Activated CD4-positive, alpha-beta T cell treated with anti-CD3 and anti-CD28 coated beads for 1 hour (primary cell): ENCODE measurements at places on chromosomes 2 and 18.

- no peak for DNase-seq
Observed at GRCh38 chr18:24369426-24369825, 28.2 kb downstream of the OSBPL1A start.

DNA sequence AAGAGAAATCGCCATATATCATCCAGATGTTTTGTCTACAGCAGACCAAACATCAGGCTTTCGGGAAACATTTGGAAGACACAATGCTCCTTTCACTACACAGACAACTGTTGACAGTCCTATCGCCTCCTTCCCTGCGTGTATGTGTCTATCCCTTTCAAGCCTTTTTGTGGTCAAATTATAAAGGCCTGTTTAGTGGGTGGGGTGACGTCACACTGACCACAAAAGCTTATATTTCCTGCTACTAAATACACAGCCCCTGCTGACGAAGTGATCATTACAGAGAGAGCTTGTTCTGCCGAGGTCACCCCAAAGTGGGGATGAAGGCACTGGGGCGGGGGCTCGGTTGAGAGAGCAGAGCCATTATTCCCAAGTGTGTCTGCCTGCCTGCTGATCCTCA is 302.7 kb upstream of the TNP1 start:
- DNase-seq = no peak

GRCh38 chr2:191020742-191021381 is 6.9 kb upstream of the STAT1 start:
- DNase-seq = no peak

DNA sequence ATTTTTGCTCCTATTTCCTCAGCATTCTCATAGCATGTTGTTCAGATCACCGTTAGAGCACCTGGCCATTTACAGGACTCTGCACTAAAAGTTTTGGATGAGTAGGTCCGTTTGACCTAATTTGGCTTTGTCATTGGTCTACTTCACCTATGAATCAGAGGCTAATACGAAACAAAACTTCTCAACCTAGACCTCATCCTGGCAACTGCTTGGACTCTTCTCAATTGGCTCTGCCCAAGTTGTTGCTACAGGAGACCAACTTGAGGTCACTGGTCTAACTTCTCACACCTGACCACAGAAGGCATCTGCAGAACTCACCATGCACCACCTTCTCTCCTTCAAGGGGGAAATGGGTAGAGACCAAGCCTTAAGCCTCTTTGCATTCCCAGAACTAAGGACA is 663.7 kb downstream of the PLCL1 start:
- no peak for DNase-seq

- DNase-seq = no peak
Observed at GRCh38 chr2:25743132-25743830, 69.9 kb upstream of the DTNB start.

DNA sequence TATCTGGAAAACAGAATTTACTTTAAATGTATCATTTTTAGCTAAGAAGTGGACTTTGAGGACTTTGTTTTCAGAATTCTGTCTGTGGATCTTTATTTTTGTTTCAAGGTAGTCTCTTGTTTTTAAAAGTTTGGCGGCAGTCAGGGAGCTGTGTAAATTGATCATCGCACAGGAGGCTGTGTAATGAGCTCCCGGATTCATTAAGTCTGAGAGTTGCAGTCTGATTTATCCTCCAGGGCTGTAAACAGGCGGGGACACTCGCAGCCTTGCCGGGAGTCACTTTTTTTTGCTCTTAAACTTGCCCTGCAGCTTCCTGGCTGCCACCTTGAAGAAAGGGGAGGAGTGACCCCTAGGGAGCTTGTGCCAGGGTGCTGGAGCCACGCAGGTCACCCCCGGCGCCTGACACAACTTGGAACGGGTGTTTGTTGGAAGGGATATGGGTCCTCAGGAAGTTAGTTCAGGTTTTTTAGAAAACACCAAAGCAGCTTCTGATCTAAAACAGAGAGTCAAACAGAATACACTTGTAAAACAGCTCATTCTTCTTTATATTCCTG is 76.2 kb downstream of the DCDC2C start:
- no peak for DNase-seq

DNA sequence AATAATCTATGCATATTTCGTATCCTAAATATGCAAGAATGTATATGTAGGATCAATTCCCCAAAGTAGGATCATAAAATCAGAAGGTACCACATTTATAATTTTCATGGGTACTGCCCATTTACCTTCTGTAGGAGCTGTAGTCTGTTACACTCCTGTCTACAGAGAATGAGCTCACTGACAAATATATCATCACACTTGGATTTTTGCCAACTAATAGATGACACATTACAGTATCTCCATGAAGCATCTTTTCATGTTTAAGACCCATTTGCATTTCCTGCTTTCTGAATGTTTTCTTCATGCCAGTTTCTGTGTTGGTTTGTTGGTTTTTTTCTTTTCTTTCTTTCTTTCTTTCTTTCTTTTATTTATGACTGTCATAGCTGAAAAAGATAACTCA is 70.9 kb upstream of the EML6 start:
- no peak for DNase-seq

GRCh38 chr2:125855204-125855603 is 800.8 kb upstream of the GYPC start:
- DNase-seq = no peak

- DNase-seq = no peak
Observed at GRCh38 chr2:217749008-217749407, 253.8 kb downstream of the TNS1 start.

DNA sequence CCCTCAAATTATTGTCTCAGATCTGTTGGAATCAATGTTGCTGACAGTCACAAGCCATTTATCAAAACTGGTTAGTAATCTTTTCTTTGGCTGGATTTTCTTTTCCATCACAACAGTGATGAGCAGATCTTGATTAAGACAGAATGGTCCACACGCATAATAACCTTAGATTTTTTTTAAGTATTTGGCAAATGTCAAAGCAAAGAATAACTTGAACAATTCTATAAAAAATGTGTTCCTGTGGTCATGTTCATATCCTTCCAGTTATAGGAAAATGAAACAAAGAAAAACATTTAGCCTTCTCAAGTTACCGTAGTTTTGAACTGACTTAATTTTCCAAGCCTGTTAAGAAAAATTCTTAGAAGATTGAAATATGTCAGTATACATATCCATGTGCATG is 659.9 kb upstream of the ID2 start:
- DNase-seq = no peak

- DNase-seq = no peak
Observed at GRCh38 chr18:79847606-79848293, 50.0 kb downstream of the KCNG2 start.

DNA sequence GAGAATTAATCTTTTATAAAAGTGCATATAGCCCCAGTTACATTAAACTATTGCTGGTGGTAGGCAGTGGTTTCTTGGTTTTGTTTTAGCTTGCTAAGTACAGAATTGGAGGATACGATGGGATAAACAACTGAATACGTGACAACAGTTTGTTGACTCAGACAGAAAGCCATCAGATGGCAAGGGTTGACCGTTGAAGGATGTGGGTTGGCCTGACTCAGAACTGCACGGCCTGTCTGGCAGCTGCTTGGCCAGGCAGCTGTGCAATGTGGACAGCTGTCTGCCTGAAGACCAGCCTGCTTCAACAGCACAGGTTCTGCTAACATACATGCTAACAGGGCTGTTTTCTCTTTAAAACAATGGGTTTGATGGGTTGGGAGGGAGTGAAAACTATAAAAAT is 46.6 kb downstream of the PRKRA start:
- DNase-seq = no peak

GRCh38 chr2:40513201-40513600 is 61.3 kb upstream of the SLC8A1 start:
- DNase-seq = no peak

- no peak for DNase-seq
Observed at GRCh38 chr2:10810202-10811161, 2.1 kb downstream of the PDIA6 start.

DNA sequence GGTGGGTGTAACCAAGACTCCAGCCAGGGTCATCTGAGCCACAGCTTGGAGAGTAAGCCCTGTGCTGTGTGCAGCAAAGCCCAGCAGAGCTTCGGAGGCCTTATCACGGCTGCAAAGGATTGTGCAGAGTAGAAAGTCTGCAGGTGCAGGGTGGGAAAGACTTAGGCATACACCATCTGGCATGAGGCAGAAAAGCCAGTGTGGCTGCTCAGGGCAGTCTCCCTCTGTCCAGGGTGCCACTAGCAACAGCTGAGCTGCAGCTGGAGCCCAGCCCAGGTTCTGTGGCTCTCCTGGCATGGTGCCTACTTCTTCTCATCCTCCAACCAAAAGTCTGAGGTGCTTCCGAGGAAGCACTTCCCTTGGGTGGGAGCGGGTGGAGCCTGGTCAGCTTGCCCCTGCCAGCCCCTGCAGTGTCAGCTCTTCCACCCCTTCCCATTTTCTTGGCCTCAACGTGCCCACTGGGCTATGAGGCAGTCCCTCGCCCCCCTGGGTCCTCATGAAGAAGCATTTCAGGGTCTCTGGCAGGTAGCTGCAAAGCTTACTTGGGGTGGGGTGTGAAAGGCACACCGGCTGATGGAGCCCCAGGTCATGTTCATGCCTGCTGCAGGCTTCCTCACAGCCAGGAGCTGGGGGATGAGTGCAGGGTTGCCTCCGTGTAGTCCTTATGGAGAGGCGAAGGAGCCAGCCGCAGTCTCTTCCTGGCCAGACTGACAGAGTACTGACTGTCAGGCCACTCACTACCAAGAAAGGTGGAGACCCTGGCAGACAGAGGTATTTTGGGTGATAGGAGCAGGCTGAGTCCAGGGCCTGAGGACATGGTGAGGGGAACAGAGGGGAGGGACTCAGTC is 4.8 kb downstream of the AMER3 start:
- no peak for DNase-seq

DNA sequence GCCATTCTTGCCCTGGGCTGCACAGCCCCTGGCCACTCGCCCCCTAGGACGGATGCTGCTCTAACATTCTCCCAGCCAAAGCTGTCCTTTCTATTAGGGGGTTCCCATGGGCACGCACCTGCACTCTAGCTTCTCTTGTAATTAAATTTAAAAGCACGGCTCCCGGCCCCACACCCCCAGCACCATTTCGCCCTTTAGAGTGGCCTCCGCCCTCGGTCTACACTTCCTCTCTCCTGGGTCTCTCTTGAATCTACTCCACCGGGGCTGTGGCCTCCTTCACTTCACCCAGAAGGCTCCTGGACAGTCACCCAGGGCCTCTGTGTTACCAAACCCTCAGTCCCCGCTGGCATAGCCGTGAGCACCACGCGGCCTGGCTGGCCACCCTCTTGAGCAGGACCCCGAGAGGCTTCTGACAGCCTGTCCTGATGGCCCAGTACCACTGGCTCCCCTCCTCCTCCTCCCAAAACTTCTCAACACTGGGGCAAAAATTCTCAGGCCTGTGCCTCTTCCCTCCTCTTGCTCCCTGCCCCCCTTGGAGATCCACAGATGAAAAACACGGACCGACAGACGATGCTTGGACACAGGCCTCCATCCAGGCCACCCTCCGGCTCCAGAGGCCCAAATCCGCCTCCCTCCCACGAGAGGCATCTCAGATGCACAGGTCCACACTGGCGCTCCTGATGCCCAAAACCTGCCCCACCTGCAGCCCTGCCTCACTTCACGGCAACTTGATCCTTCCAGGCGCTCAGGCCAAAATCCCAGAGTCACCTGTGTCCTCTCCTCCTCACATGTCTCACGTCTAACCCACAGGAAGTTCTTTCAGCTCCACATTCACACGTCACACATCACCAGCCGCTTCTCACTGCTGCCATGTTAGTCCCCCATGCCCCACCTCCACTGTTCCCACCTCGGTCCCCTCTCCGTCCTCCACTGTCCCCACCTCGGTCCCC is 6.9 kb upstream of the RAB17 start:
- DNase-seq = no peak

- no peak for DNase-seq
Observed at GRCh38 chr2:47251404-47251675, 96.2 kb upstream of the STPG4 start.

- no peak for DNase-seq
Observed at GRCh38 chr18:7202169-7202568, 28.7 kb upstream of the LRRC30 start.

- DNase-seq = no peak
Observed at GRCh38 chr2:224159345-224159928, 120.4 kb upstream of the SERPINE2 start.

- DNase-seq = no peak
Observed at GRCh38 chr2:224417361-224417729, 15.4 kb upstream of the FAM124B start.

DNA sequence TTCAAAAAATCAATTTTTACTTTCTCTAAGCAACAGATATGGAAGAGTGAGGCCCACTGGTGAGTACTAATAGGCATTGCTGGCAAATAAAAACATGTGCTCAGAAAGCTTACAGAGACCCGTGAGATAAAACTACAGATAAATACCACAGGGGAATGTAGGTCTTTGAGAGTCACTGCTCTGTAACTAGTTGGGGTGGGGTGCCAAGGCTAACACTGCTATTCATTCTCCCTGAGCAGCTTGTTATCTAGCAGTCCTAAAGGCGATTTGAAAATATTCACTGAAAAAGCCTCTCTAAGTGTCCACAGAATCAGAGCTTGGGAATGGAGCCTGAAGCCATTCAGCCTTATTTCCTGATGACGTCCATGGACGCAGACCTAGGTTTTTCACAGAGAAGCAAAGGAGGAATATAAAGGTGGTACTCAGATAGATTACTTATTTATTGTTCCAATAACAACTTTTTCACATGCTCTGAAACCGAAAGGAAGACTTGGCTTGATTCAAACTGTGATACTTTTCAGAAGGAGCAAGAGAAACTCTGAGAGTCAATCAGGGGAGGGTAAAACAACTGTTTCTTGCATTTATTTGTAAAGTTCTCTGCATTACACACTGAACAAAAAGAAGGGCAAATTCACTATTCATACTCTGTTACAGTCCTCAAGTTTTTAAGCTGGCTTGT is 188.4 kb downstream of the PPP1R1C start:
- no peak for DNase-seq

- no peak for DNase-seq
Observed at GRCh38 chr18:9751371-9752031, 43.4 kb downstream of the RAB31 start.

DNA sequence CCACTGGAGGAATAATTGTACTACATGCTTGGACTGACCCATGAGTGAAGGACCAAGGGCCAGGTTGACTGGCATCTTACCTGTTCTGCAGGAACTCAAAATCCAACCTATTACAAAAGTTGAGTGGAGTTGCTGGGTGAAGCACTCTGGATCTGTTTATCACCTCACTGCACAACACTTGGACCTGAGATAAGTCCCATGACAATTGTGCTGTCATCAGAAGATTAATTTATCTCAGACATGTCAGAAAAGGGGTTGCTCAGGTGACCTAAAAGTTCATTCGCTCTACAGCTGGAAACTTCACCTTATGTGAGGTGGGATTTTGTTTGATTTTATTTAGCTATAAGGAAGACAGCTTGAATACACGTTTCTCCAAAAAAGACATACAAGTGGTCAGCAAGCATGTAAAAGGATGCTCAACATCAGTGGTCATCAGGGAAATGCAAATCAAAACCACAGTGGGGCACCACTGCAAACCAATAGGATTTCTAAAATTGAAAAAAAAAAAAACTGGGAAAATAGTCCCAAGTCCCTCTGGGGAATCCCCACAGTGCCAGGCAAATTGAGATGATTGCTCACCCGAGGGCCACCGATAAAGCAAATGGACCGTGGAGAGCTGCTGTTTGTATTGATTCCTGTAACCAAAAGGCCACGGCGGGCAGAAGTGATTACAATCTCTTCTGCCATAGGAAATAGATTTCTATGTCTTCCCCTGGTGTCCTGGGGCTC is 65.8 kb upstream of the SLC35F5 start:
- no peak for DNase-seq

GRCh38 chr2:223897669-223898330 is 47.3 kb downstream of the WDFY1 start:
- DNase-seq = no peak

- no peak for DNase-seq
Observed at GRCh38 chr2:72828840-72829507, 3.1 kb upstream of the EXOC6B start.
